Endothelial cell of umbilical vein (primary cell): ENCODE measurements at places on chromosomes 4 and X. TPM values are rescaled to one million over a fixed set of nuclear protein-coding genes. Genes with fewer than 3 reads are reported as not detected.

GRCh38 chrX:44314259-44314734 is 29.2 kb downstream of the EFHC2 start:
- DNase-seq = peak; percentile 12

DNA sequence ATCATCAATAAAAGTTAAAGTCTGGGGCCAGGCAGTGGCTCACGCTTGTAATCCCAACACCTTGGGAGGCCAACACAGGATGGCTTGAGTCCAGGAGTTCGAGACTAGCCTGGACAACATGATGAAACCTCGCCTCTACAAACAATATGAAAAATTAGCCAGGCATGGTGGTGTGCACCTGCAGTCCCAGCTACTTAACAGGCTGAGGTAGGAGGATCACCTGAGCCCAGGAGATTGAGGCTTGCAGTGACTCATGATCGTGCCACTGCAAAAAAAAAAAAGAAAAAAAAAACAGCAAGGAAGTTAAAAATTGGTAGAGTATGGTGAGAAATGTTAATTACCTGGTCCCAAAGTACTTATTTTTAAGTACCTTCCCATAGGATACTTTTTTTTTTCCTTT is 27.5 kb downstream of the FBXW7 start:
- DNase-seq = no peak

Gene DRP2
- total RNA-seq = 0.31 and 0.78 TPM in 2 replicates

DNA sequence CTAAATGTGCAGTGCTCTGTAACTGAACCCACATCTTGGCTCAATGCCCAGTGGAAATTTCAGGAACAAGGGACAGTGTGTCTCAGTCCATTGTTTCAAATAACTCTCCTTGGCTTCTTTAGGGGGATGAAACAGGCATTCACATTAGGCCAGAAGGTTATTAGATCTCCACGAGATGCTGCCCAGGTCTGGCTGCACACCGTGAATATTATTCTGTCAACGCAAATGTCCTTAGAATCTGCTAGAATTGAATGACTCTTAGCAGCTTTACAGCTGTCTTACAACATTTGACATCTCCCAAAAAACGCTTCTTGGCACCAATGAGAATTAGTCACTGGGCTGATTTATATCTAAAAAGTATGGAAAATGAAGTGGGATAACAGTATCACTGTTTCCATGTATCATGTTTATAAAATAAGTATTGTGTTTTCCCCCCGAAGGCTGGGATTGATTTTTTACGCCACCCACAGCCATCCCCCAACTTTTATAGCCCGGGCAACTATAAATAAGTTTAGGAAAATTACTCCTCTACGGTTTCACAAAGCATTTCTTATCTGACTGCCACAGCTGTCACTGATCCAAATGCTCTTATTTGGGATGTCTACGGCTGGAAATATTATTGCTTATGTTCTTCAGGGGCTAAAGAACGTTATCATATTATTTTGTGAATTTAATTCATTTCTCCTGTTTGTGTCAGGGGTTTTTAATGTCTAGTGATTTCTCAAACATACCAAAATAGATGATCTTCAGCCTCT is 559.7 kb upstream of the FAT1 start:
- DNase-seq = no peak

- DNase-seq = no peak
Measured at GRCh38 chr4:181536196-181536746, 706.9 kb upstream of the TENM3 start.

Gene TASL
- not detected in 2 replicates for total RNA-seq
